Activated naive CD4-positive, alpha-beta T cell treated with anti-CD3 and anti-CD28 coated beads for 36 hours (primary cell): ENCODE measurements at places on chromosomes 3 and 15.

DNA sequence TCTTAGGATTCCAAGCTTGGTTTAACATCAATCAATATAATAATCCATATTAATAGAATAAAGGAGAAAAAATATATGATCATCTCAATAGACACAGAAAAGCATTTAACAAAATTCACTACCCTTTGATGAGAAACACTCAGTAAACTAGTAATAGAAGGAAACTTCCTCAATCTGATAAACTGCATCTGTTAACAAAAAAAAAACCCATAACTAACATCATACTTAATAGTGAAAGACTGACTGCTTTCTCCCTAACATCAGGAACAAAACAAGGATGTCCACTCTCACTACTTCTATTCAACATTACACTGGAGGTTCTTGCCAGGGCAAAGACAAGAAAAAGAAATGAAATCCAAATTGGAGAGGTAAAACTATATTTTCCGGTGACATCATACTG, 30.5 kb downstream of the LRRK1 start:
- no peak for DNase-seq

DNA sequence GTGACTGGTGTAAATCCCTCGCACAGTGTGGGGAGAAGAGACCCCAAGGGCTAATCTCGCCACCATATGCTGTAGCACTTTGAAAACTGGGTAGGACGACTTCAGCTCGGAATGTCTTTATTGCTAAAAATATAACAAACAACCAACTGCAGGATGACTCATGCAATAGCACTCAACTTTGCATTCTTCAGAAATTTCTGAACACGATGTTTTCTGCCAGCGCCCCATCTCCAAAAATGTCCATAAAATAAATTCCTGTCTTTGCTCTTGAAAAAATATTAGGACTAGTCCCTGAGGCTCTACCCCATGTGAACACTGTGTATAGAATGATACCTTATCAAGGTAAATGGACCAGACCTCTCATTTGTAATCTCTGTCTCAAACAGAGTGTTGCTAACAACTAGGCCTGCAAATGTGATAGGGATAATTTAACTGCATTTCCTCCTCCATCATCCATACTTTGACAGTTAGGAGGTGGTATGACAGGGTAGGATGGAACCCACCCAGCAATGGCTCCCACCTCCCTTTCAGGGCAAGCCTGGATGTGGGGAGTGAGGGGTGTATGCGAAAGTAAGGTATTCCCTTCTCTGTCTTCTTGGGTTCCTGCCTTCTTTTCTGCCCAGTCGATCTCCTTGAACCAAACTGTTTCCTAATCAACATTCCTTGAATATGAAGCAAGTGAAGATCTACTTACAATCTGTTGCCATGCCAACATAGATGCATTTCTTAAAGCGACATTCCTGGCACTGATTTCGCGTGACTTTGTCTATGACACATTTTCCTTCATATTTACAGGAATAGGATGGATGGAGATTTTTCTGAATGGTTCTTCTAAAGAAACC, 201.1 kb downstream of the NR1D2 start:
- no peak for DNase-seq

GRCh38 chr3:72101494-72101893, 316.5 kb upstream of the PROK2 start:
- DNase-seq = no peak

GRCh38 chr3:42273361-42273760, 7.4 kb upstream of the CCK start:
- DNase-seq = no peak

DNA sequence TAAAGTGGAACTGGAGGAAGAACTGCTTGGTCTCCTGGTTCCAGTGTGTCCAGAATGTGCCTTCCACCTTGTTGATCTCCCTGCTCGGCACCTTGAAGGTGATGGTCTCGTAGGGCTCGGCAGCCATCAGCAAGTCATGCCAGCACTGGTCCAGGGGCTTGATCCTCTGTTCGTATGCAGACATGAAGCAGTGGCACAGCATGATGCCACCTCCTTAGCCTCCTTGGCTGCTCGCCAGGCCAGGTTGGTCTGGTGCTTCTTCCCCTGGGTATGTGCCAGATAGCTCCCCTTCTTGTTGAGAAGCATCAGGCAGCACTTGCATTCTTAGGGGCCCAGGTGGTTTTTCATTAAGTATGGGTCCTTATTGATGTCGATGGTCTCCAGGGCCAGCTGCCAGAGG, 17.8 kb upstream of the TXNRD3 start:
- no peak for DNase-seq

DNA sequence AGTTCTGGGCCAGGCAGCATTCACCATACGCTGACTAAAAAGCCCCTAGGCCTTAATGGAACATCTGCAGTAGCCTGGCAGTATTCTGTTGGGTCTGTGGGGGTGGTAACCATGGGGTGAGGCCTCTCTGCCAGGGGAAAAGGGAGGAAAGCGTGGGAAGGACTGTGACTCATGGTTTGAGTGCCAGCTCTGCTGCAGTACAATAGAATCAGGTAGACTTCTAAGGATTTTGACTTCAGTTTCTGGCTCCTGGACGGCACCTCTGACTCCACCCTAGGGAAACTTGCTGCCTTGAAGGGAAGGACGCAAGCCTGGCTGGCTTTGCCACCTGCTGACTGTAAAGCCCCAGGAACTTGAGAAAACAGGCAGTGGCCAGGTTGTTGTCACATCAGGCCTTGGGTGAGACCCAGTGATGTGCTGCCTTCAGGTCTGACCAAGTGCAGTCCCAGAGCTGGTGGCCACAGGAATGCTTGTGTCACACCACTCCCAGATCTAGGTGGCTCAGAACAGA, 148.6 kb downstream of the SUCNR1 start:
- DNase-seq = peak; percentile 32

DNA sequence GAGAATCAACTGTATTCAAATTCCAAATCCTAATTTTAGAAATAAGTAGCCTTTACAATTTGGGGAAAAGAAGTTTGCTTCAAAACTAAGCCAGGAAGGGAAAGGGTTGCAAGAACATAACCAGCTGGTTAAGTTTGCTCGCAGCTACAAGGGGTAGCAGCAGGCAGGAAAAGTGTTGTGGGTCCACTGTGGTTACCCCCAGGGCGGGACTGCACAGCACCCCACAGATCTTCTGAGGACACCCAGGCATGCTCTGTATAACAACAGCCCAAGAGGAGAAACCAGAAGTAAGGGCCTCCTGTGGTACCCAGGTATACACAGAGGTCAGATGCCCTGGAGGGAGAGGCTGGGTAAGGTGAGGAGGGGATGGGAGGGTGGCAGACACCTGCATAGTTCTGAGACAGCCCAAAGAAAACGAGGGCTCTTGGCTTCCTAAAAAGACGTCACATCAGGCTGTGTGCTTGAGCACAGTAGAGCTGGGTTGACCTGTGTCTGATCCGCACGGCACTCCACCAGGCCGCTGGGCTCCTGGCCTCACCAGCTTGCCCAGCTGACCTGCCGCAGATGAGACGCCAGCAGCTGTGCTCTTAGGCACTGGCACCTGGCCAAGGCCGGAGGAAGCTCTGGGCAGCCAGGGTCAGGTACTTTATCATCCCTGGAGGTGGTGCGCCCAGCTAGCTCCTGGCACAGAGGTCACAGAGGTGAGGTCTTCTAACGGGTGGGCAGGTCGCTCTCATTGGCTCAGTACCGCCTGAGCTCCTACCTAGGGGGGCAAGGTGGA, 81.8 kb upstream of the SNRPA1 start:
- DNase-seq = no peak

DNA sequence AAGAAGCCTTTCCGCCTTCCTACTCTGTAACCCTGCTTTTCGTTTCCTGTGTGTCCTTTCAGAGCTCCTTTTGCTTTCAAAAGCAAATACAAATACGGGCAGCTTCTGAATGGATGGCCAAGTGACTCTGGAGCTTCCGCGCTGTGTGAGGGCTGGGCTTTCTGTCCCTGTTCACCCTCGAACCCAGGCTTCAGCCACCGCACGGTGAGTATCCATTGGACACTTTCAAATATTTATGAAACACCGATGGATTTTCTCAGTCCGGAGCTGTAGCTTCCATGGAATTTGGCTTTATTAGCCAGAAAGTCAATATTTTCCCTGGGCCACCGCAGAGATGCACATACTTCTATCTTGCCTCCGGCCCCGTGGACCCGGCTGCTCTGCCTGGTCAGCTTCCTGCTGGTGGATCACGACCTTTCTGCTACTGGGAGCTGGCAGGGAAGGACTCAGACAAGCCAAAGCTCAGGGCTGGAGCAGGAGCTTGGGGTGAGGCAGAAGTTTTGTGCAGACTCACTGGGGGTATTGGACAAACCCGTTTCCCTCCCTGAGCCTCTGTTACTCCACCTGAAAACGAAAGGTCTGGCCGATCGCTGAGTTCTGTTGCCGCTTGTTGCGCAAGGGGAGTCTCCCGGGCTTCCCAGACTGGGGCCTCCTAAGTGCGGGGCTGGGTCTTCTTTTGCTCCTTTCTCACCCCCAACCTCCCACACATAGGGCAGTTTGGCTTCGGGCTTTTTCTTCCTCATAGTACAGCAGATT, 63.6 kb downstream of the LINGO1 start:
- peak; percentile 12 for DNase-seq

DNA sequence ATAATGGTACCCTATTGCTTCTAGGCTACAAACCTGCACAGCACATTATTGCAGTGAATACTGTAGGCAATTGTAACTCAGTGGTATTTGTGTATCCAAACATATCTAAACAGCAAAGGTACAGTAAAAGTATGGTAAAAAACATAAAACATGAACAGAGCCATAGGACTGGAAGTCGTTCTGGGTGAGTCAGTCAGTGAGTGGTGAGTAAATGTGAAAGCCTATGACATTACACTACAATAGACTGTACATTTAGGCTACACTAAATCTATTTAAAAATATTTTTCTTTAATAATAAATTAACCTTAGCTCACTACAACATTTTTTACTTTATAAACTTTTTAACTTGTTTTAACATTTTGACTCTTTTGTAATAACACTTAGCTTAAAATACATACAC, 21.3 kb downstream of the RAB6B start:
- no peak for DNase-seq

DNA sequence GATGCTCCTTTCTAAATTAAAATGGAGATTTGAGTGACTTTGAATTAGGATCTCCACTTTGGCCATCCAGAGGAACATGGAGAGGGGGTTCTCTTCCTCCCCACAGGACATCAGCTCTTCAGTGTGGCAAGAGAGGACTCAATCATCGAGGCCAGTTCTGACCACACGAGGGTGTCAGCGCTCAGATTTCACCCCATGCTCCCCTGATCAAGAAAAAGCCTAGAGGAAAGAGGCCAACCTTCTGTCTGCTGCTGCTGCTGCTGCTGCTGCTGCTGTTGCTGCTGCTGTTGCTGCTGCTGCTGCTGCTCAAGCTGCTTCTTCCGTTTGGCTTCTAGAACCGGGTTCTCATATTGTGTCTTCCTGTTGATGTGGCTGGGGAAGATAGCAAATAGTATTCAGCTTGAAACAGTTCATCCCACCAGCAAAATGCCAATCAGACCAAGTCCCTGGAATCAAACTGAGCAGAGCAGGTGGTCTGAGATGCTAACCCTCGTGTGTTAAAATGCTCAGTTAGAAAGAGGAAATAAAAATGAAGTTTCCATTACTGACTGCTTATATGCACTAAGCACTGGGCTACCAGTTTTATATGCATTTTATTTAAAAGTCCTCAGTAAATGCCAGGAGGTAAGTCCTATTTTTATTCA, 599.0 kb downstream of the MAGI1 start:
- no peak for DNase-seq

DNA sequence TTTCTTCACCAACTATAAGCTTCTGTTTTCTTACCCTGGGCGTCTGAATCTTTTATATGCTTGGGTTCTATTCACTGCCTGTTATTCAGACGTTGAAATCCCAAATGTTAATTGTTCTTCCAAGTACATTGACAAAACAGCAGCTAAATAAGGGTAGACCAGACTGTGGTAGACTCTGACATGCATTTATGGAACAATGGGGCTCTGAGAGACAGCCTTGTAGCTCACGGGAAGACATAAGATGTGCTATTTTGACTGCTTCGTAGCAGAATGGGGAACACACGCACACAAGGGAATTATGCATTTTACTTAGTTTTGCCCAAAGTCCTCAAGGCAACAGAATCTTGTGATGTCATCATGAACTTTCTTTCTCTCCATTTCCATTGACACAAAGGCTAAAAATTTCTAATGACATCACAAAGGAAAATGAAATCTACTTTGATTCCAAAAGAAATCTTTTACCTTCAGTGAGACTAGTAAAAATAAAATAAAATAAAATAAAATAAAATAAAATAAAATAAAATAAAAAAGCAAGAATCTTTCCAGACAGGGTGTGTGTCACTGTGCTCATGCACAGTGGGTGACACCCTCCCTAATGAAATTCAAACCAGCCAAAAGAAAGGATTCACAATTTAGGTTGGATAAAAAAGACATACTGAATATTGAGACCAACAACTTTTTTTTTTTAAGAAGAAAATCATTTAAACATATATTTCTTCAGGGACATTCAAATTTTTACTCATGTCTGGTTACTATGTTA, 346.6 kb downstream of the ZBTB20 start:
- DNase-seq = no peak

GRCh38 chr3:153442386-153442785, 280.4 kb downstream of the RAP2B start:
- no peak for DNase-seq

GRCh38 chr3:111566844-111567243, 24.8 kb downstream of the CD96 start:
- DNase-seq = no peak

GRCh38 chr3:72909591-72909990, 21.7 kb downstream of the GXYLT2 start:
- no peak for DNase-seq

DNA sequence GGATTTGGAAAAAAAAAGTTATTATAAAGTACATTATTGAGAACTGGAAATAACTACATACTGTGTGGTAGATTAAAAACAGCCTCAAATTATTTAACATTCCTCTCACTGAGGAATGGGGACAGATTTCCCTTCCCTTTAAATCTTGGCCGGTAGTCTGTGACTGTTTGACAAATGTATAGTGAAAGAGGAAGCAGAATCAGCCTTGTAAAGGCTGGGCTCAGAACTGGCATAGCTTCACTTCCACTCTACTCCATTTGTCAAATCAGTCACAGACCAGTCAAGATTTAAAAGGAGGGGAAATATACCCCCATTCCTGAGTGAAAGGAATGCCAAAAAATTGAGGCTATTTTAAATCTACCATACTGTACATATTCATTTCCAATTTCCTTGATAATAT, 18.2 kb upstream of the B4GALT4 start:
- no peak for DNase-seq

DNA sequence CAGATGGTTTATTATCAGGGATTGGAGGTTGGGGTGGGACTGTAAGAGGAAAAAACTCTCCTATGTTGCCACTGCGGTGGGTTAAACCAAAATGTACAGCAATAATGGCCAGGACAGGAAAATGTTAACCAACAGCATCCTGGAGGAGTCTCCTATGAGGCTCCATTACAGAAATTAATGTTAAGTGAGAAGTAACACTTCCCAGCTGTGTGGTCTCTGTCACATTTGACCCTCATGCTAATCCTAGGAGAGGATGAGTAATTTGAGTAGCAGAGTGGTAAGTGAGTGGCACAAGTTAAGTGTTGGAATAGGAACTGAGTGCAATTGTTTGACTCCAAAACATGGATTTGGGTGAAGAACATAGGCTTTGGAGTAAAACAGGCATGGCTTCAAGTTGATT, 39.0 kb downstream of the ARHGEF3 start:
- no peak for DNase-seq
